ENCODE measurements at places on chromosomes 11 and 22. TPM values are rescaled to one million over a fixed set of nuclear protein-coding genes. Genes with fewer than 3 reads are reported as not detected.

Gene ZPR1
- total RNA-seq: 124 TPM

Gene MRPL48
- total RNA-seq: 66.7 TPM

Gene CACNA1I
- 4.6 TPM for total RNA-seq

Gene HEPACAM
- total RNA-seq: not detected

Gene DNAJB7
- not detected for total RNA-seq

Gene TMEM80
- total RNA-seq: 13.4 TPM

Gene GDPD4
- total RNA-seq: not detected

Gene DUSP8
- 2.3 TPM for total RNA-seq

Gene SHANK3
- total RNA-seq: 0.07 TPM

Gene C11orf91
- total RNA-seq: not detected

Gene HEPN1
- total RNA-seq: not detected

Gene NPTXR
- total RNA-seq: 5.9 TPM

DNA sequence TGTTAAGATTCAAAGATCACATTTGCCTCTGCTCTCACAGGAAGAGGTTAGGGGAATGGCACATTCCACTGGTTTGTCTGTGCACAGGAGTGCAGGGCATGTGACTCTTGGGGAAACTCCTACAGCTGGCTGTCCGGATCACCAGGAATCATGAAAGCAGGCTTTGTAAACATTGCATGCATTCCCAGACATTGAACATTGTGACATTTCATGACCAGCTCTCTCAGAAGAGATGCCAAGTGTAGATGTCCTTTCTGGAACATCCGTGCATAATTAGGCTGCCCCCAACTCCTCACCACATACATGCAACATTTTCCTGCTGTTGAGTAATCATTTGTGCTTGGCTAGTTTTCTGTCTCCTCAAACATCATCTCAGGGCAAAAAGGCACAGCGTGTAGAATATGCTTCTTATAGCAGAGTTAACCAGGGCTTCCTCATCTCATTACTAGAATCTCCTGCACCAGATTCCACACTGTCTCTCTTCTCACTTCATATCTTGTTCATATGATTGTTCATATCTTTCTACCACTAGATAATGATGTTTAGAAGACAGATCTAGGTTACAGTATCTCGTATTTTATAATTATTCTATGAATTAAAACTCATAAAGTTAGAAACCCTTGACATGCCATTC, 694.7 kb downstream of the NTM start:
- DNase-seq: no peak

DNA sequence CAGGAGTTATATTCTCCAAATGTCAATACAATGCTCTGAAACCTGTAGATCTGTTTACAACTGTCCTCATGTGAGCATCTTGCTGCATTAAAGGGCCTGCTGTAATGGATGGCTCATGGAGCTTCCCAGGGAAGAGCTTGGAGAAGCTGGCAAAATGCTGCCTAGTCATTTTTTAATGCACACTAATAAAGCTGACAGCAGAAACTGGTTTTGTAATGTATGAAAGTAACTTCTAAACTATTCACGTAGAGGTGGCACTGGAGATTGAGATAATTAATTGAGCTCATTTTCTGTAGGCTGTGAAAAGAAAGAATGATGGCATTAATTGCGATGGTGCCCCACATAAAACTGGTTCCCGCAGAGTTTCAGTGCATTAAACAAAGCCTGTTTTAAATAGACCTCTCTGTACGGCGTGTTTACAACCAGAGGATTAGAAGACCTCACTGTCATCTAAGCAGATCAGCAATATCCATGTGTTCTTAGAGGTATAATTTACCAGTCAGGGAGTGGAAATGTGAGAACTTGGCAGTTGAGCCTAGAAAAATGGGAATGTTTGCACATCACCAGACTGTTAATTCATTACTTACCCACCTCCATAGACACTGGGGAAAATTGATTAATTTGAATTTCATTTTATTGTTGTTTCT, 16.0 kb downstream of the POLA2 start:
- no peak for DNase-seq

DNA sequence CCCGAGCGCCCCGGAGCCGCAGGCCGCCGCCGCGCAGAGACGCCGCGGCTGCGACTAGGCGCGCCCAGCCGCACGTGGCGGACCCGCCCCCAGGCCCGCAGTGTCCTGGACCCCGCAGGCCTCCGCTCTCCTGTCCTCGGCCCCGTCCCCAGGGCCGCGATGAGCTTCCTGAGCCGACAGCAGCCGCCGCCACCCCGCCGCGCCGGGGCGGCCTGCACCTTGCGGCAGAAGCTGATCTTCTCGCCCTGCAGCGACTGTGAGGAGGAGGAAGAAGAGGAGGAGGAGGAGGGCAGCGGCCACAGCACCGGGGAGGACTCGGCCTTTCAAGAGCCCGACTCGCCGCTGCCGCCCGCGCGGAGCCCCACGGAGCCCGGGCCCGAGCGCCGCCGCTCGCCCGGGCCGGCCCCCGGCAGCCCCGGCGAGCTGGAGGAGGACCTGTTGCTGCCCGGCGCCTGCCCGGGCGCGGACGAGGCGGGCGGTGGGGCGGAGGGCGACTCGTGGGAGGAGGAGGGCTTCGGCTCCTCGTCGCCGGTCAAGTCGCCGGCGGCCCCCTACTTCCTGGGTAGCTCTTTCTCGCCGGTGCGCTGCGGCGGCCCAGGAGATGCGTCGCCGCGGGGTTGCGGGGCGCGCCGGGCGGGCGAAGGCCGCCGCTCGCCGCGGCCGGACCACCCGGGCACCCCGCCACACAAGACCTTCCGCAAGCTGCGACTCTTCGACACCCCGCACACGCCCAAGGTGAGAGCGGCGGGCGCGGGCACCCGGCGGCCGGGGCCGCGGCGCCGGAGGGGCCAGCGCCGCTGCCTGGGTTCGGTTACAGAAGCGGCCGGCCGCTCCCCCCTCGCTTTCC, 528 bp downstream of the WEE1 start:
- DNase-seq: peak; percentile 56

- DNase-seq: no peak
Observed at GRCh38 chr11:5369789-5370188, 13.8 kb upstream of the OR51M1 start.

DNA sequence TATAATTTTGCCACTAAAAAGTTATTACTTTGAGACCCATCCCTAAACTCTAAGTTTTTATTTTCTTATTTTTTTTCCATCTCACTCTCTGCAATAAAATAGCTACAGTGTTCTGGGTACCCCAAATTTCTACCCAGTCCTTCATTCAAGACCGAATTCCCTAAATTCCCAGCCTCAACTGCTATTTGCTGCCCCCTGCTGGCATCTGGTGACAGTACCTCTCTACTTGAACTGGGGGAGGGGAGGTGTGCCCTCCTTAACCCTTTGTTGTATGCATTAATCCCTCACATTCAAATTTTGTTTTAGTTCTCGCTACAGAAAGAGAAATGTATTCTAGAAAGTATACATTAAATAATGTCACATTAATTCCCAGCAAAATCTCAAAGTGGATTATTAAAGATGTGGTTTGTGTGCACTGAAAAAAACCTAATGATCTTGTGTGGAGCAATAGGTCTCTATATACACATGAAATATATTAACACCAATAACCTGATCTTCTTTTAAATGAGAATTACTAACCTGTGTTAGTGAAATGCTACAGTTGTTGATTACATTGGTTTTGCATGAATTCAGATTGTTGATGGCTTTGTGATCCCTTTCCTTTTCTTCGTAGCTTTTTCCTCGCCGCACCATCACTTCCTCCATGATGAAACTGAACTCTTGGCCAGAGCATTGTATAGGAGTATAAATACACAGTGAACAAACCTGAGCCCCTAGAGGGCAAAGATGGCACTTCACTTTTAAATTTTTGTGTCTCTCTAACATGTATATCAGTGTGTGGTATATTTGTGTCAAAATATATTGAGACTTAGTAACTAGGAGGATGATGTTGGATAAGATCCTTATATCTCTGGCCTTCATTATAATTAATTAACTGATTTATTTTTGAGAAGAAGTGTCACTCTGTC, 590.0 kb downstream of the METTL15 start:
- DNase-seq: no peak

- no peak for DNase-seq
Observed at GRCh38 chr22:35930933-35931332, 97.7 kb downstream of the RBFOX2 start.

DNA sequence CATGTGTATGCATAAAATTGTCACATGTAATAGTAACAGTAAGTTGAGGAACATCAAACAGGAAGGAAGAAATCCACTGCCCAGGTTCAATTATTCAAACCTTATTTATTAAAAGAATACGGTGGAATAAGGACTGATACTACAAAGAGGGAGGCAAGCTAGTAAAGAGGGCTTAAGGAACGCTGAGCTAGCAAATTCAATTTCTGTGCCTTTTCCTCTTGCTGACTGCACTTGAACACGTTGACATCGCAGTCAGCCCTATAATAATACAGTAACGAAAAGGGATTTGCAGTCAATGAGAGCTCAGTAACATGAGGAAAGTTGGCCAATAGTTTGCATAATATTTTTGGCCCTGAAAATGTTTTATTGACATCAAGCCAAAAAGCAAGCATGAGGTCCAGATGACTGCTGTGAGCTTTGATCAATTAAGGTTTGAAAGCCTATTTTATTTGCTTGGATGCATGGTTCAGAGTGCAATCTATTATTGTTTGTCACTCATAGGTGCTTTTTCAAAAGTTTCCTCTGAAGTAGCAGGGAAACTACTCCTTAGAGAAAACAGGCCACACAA, 861.8 kb downstream of the LRRC4C start:
- no peak for DNase-seq

GRCh38 chr11:12483604-12484003, 106.2 kb downstream of the PARVA start:
- no peak for DNase-seq

GRCh38 chr11:1478544-1478943, 8.0 kb downstream of the MOB2 start:
- no peak for DNase-seq

DNA sequence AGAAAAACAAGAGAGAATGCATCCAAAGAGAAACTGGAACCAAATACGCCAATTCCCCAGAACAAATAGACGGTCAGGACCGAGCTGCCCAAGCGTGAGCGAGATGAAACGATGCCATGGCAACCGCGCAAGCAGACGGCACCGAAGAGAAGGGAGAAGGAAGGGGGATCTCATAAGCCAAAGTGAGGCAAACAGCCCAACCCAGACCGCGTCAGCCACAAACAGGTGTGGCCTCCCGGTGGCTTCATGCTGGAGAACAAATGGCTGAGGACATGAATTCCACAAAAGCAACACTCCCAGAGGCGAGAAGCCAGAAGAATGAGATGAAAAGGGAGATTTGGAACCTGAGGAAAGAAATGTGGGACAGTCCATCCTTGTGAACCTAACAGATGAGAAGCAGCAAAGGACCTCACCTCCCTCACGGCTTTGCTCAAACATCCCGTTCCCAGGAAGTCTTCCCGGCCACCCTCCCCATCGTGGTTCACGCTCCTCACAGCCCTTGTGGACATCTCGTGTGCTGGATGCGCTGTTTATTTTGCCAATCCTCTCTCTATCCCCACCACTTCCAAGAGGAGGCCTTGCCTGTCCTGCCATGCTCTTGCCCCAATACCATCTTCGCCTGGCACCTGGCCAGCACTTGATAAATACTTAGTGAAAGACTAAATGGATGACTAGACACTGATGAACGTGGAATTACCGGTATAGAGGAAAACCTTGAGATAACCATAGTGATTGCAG, 89.1 kb upstream of the RTL6 start:
- DNase-seq: no peak

DNA sequence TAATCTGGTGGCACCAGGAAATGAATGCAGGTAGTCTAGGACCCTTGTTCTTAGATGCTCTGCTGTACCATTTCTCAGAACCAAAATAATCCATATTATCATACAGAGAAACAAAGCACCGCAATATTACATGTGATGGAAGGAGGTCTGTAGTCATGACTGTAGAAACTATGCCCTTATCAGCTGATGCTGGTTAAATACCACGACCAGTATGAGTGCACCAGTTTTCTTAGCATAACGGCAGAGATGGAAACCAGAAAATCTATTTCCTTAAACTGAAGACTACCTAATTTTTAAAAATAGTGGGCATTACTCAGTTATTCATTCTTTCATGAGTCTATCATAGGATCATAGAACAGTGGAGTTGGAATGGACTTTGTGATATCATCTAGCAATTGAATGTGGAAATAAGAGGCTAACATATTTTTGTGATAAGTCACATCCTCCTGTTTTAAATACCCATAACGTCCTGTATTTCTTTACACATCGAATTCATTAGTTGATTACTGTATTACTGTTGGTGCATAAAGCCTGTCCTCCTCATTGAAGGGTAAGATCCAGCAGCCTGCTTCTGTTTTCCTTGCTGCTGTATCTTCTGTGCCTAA, 15.1 kb downstream of the JHY start:
- DNase-seq: no peak

- DNase-seq: peak; percentile 27
Observed at GRCh38 chr11:118607401-118608359, at the start of gene PHLDB1. Gene PHLDB1 (plus strand): TSS chr11:118607615. CDS start chr11:118613837, 6,222 bp downstream.

DNA sequence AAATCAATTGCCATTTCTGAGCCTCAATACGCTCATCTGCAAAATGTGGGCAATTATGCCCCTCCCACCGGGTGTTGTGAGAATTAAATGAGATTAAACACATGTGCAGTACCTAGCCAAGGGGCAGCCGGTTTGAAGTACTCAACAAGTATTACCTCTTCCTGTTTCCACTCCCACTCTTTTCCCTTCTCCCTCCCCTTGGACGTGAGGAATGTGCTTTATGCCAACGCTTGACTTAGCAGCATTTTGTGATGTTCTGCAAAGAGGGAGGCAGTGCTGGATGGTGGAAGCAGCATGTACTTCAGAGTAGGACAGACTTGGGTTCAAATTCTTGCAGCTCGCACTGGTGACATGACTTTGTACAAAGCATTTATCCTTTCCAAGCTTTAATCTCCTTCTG, 306.0 kb downstream of the BUD13 start:
- no peak for DNase-seq

GRCh38 chr11:113426686-113427085, 39.1 kb downstream of the ANKK1 start:
- no peak for DNase-seq

GRCh38 chr11:62843466-62843865, 4.1 kb upstream of the WDR74 start:
- DNase-seq: no peak

- no peak for DNase-seq
Observed at GRCh38 chr11:9141186-9141585, 49.8 kb upstream of the SCUBE2 start.

DNA sequence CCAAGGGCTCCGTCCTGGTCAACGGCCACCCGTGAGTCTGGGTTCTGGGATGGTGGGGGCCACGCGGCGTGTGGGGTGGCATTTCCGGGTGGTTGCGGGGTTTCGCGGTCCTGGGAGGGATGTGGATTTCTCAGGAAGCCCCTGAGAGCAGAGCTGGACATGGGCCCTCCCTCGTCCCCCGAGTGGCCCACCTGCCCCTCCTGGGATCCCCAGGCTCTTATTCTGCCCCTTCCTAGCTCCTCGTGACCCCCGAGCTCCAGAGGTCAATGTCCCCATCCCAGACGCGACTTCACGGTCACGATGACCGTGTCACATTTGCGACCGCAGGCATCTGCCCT, 4.4 kb downstream of the MUC5AC start:
- DNase-seq: no peak
